ENCODE measurements at places on chromosomes 3 and 15.

GRCh38 chr3:88369337-88369736 lies 219.6 kb downstream of the C3orf38 start:
- no peak for DNase-seq

- no peak for DNase-seq
Observed at GRCh38 chr3:861721-862120, 231.1 kb upstream of the CNTN6 start.

DNA sequence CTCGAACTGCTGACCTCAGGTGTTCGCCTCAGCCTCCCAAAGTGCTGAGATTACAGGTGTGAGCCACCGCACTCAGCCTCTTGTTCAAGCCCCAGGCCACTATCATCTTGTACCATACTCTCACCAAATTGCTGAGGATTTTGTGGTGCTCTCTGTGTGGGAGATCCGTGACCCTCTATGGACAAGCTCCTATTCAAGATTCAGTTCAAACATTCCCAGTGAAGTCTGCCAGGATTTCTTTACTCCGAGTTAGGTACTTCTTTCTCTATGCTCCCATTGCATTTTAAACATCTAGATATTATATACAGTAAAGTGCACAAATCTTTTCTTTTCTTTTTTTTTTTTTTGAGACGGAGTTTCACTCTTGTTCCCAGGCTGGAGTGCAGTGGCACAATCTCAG lies 856 bp upstream of the TM4SF19 start:
- no peak for DNase-seq

DNA sequence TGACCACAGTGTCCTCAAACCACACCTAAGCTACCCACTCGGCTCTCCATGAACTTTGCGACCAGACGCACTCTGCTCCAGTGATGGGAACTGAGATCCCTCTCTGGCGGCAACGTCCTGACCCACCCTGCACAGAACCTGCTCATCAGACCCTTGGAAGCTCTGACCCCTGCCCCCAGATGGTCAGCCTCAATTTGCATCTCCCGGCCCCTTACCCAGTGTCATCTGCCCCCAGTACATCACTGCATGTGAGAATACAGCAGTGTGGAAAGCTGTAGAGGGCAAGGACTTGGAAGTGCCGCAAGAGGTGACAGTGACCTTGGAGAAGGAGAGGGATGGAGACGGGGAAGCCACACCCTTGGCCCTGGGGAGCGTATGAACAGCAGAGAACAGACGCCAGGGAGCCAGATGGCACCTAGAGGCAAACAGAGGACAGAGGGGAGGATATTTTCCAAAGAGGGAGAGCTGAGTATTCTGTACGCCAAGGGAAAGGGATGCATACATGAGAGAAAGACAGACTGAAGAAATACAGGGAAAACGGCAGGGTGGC lies 192.0 kb downstream of the XXYLT1 start:
- DNase-seq: no peak

GRCh38 chr3:132756108-132756650 lies 34.0 kb upstream of the NPHP3 start:
- DNase-seq: no peak

DNA sequence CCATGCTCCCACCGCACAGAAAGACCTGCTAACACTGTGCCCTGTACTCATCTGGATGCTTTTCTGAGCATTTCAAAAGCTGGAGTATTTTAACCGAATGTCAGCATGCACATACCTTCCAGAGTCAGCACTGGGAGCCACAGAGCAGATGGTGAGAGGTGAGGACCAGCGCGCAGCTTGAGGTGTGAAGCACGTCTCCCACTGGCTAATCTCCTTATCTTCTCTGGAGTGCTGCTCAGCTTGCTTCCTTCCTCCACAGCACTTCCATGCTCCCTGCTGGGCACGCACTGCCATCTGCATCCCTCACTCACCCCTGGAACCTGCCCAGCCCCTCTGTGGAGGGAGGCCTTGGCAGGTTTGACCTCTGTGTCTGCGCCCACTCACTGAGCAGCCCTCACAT lies at the start of gene GNB5:
Gene GNB5 (minus strand): TSS at position 186 of the 400 bp plus-strand sequence. CDS start 6,716 bp downstream, outside the sequence.
- no peak for DNase-seq

GRCh38 chr3:161551697-161552096 lies 55.1 kb downstream of the OTOL1 start:
- no peak for DNase-seq

DNA sequence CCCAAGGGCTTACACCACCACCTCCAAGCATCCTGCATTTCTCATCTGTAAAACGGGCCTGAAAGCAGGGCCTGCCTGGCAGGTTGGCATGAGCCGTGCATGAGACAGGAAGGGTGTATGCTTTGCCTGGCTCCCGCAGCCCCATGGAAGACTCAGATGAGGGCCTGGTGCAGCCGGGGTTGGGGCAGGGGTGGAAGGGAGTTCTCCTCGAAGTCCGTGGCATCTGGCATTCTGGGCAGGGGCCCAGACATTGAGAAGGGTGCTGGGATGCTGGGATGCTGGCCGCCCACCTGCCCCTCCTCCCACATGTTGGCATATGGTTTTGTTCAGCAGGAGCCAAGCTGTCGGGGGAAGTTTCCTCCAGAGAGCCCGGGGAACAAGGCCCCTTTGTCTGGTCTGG lies 13.0 kb upstream of the FBLN2 start:
- no peak for DNase-seq

- no peak for DNase-seq
Observed at GRCh38 chr15:66919421-66919820, 146.0 kb upstream of the SMAD3 start.

GRCh38 chr15:50890751-50891150 lies 17.7 kb upstream of the AP4E1 start:
- DNase-seq: no peak

DNA sequence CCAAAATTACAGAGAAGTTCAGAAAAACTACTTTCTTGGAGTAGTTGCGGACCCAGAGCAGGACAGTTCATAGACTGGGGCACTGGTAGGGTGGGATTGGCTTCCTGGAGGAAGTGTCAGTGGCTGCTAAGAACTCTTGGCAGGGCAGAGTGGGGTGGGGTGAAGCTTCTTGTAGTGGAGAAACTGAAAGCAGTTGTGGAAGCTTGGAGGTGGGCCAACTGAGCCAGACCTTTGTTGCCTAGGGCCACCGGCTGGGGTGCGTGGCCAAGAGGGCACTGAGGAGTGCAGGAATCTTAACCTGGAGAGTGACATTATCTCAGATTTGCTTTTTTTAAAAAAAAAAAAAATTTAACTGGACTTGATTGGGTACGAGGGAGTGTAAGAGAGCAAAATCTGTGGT lies 3.1 kb downstream of the KAT2B start:
- peak; percentile 58 for DNase-seq

- no peak for DNase-seq
Observed at GRCh38 chr15:99053380-99054024, 45.9 kb upstream of the PGPEP1L start.

- DNase-seq: no peak
Observed at GRCh38 chr15:70707686-70708300, 55.6 kb downstream of the UACA start.

DNA sequence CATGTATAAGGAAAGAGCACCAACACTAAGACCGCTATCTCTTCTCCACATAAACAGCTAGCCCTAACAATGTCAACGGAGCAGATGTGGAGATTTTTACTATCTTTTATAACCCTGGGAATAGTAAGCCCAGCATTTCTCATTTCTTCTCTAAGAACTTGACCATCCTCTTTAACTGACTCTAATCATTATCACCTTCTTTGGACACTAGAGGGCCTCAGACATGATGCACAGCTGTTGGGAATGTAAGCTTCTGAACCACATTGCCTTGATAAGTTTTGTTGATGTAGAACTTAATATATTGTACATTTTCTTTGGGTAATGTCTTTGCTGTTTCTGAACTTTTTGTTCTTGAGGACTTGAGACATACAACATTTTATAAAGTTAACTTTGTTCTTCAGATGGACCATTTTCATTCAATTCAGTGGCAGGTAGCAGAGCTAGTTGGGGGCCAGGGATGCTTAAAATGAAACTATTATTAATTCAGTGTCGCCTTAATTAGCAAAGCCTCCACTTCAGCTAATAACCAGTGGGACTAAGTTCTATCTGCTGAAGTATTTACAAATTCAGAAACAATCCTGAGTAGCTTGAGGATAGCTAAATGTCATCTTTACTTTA lies 9.6 kb upstream of the TAGLN3 start:
- no peak for DNase-seq

DNA sequence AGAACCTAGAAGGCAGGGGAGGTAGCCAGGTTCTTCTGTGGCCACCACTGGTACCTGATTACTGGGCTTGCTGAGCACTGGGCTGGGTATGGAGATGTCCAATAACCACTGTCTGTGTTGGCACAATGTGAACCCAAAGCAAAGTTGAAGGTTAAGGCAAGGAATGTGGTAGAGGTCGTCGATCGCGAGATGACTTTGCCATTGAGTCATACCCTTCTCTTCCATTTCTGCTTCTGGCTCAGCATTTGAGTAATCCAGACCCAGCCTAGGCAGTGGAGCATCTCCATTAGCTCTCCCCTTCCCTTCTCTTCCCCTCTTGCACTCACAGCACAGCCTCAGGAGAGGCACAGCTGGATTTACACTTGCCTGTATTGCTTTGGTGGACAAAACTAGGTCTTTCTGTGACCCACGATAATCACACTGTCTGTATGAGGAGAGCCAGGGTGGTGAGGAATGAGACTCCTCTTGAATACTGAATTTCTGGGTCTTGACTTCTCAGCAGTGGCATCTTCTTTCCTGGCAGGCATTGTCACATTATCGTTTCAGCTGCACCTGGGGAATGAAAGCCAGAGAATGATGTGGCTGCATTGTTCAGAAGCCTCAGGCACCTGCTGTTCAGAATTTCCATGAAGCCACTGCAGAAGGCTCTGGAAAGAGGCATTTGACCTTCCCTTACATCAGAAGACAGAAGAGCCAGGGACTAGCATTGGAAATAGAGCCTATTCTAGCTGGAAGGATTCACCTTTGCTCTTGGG lies 272.6 kb downstream of the PDCD6IP start:
- no peak for DNase-seq

DNA sequence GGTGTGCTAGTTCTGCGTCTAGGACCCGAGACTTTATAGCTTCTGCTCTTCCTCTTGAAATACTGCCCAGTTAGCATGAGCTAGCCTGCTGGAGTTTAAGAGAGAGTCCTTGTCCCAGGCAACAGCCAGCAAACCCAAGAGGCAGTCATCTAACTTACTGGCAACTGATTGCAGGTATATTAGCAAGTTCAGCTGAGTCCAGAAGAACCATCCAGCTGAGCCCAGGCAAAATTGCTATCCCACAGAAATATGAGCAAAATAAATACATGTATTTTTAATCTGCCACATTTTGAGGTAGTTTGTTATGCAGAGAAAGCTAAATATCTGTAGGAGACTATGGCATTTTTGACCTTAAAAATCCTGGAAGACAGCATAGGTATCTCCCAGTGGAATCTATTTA lies 174.4 kb upstream of the CMC1 start:
- DNase-seq: no peak

DNA sequence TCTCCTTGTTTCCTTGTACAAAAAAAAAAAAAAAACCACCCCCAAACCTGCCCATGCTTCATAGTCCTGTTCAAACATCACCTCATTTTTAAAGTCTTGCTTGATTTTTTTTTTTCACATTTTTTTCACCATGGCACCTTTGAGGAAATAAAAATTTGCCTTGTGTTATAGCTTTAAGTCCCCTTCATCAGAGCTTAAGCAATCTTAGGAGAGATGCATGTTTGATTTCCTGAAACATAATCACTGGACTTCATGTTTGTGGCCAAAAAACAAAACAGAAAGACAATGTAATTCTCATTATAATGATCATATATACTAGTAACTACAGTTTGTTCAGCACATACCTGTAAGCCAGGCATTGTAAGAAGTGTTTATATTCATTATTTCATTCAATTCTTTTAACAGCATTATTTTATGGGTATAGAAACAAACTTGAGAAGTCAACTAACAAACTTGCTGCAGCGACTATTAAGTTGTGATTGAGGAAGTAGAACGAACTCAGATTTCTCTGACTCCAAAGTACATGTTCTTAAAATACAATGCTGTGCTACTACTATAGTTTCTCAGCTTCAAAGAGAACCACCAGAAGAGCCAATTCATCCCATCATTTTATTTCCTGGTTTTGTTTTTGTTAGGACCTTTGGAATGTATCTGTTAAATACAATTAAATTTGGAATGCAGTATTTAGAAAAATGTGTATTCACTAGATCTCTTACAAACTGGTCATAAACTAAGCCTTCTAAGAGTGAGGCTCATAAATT lies 203.8 kb downstream of the TCF12 start:
- DNase-seq: no peak

- DNase-seq: no peak
Observed at GRCh38 chr3:63705092-63705645, 52.7 kb downstream of the SNTN start.

DNA sequence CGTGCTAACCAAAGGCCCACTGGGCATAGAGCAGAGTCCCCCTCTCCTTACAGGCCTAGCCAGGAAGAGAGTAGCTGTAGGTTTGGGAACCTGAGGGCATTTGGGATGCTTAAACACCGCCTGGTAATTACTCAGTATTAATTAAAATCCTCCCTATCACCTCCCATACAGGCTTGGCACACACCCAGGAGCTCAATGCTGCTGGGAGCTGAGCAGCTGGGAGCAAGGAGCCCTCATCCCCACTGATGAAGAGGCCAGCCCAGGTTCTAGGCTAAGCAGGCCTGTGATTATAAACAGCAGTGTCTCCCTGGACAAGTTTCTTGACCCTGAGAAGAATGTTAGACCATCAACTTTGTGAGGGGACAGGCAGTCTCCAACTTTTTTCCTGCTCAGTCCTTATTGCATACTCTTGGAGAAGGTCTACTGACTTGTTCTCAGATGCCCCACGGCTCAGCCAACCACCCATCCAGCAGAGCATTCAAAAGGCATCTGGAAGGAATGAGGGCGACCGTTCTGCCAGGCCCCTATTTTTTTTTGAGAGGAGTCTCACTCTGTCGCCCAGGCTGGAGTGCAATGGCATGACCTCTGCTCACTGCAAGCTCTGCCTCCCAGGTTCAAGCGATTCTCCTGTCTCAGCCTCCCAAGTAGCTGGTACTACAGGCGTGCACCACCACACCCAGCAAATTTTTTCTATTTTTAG lies 1.3 kb upstream of the PRKAR2A start:
- DNase-seq: no peak

- no peak for DNase-seq
Observed at GRCh38 chr3:47128137-47128536, 35.8 kb downstream of the SETD2 start.

DNA sequence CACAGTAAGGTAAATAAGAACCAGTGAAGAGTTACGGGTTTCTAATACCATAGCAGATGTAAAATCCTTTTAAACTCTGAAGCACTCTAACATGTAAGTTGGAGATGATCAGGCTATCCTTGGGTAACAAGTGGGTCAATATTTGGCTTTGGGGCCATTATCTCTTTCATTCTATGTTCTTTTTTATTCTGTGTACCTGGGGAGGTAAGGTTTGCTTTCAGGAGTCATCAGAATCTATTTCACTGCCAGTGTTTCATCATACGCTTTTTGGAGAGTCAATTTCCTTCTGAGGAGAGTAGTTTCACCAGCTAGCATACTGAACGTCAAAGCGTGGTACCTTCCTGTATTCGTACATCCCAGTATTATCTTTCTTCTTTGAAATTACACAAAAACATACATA lies 166.5 kb downstream of the GMNC start:
- DNase-seq: no peak

- no peak for DNase-seq
Observed at GRCh38 chr15:33831646-33832045, 136.7 kb upstream of the CHRM5 start.

Data from activated naive CD8-positive, alpha-beta T cell treated with anti-CD3 and anti-CD28 coated beads for 36 hours (primary cell).